CD4-positive, alpha-beta T cell treated with Interleukin-4 for 4 hours (primary cell): ENCODE measurements at places on chromosomes 6 and 20.

GRCh38 chr6:138673346-138674014 is 100.1 kb upstream of the CCDC28A start:
- DNase-seq: no peak

DNA sequence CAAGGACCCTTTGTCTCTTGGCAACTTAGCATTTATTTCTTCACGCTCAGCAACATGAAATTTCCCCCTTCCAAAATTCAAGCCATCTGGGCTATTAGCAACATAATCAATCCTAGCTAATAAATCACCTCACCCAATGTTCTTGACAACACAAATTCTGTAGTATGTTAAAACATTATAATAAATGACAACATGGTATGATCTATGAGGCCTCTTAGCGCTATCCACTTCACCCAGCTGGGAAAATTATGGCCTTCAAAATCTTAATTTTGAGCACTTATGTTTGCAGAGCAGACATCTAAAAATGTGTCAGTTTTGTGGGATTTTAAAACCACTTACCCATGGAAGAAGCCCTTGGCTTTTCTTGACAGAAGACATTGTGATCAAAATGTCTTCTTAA is 181.9 kb downstream of the HDGFL1 start:
- no peak for DNase-seq

- DNase-seq: no peak
These were observed 175.7 kb upstream of the SNX9 start for GRCh38 chr6:157647261-157647915.

- DNase-seq: no peak
These were observed 651.0 kb upstream of the SLC35B3 start for GRCh38 chr6:9086331-9086730.

DNA sequence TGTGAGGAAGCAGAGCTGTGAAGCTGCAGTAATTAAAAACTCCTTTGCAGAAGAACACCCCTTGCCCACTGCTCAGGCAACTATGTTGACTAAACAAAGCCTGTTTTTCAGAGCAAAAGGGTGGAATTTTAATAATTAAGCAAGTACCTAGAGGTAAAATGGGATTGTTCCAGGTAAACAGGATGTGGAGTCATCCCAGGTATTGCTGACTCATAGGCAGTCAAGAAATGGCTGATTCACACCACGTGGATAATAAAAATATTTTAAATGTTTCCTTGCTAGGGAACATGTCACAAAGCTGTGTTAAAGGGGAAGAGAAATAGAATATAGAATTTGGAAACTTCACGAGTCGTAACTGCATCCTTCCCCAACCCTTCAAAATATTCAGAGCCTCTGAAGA is 491.8 kb downstream of the BTBD3 start:
- DNase-seq: no peak

- DNase-seq: no peak
These were observed 220.7 kb downstream of the ZFAND3 start for GRCh38 chr6:38040254-38040653.

GRCh38 chr20:44720621-44720996 is 5.4 kb downstream of the CCN5 start:
- DNase-seq: no peak

GRCh38 chr20:58260006-58260405 is 31.6 kb upstream of the ANKRD60 start:
- DNase-seq: no peak

DNA sequence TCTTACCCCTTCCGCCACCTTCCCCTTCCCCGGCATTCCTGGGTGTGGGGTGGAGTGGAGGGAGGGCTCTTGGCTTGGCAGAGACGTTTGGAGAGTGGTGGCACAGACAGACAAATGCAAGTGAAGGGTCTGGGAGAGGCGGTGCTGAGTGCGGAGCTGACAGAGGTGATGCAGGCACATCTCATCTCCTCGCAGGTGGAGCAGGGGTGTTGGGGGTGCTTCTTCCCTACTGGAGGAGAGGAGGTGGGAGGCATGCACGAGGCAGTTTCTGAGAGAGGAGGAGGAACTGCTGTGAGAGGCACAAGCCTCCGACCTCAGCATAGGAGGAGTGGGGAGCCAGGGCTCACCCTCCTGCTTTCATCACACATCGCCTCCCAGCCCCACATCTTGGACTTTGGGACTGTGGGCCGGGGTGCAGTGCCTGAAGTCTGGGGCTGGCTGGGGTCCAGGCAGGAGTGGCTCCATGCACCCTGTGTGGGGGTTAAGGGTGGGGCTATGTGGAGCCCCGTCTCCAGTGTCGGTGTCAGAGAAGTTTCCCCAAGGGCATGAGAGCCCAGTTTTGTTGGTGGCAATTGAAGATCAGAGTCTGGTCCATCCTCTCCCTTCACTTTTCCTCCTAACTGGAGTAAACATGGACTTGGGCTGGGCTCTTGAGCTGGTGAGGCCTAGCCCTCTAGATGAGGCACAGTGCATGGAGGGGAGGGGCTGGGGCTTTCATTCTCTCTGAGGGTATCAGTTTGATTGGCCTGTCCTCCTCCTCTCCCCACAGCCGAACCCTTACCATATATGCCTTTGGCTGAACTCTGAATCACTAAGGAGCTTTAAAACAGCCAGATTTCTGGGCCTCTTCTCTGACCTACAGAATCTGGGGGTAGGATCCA is 20.2 kb upstream of the SLC22A7 start:
- DNase-seq: no peak

GRCh38 chr20:3041854-3042409 is 1.5 kb upstream of the GNRH2 start:
- no peak for DNase-seq

DNA sequence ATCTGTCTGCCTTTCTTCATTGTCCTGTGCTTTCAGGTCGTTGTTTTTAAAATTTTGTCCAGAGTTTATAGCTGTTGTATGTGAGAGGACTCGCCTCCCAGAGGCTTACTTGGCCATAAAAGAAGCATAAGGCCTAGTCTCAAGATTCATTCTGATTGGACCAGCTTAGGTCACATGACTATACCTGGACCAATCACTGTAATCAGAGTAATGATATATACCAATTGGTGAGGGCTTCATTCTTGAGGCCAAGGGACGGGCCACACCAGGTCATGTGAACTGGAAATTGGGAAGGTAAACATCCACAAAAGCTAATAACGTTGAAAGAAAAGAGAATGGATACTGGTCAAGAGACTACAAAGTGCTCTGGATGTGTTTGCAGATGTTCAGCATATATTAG is 141.4 kb upstream of the SULF2 start:
- DNase-seq: no peak
